ENCODE measurements at places on chromosomes 11 and 22.

- DNase-seq = no peak
Observed at GRCh38 chr11:3622521-3622920, 19.3 kb downstream of the ART5 start.

DNA sequence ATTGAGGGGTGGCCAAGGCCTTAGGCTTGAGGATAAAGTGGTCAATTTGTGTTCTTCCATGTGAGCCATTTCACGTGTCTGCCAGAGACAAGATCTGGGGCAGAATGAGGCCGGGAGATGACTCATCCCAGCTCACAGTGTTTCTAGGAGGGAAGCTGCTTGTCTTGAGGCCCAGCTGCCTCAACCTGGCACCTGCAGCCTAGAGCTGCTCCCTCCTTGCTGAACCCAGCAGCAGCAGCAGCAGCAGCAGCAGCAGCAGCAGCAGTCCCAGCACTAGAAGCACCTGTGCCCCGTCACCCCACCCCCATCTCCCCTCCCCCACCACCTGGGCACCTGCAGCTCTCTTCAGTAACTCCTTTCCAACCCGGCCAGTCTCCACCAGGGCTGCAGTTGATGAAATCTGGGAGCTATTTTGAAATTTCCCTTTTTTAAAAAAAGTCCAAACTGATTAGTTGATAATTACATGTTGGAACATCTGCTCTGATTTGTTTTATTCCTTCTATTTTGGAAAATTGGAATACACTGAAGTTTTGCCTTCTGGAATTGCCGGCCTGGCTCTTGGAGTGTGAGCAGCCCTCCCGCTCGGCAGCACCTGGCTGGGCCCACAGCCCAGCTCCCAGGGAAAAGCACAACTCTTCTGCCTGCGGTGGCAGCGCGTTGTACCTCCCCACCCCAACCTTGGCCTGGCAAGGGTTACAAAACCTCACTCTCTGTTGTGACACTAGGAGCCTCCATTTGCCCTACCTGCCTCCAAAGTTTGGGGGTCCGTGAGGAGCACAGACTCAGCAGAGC lies 143.5 kb downstream of the NXPE2 start:
- peak; percentile 49 for DNase-seq

DNA sequence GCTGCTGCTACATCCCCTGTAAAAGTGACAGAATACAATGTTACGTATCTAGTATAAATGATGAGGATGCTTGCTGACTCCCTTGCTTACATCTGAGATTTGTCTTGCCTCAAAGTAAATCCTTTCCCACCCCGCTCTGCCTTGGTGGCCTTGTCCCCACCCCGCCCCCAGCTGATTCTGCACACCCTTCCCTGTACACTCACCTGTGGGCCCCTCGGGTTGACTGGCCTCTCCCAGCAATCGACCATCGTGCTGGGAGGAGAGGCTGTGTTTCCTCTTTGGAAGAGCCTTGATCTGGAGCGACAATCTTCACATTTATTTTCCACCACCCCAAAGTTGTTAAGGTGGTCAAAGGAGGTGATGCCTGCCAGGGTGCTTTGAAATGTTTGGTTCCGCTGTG lies 249.4 kb downstream of the TBC1D22A start:
- DNase-seq = no peak

- no peak for DNase-seq
Observed at GRCh38 chr22:38314933-38315822, 2.1 kb downstream of the CSNK1E start.

- no peak for DNase-seq
Observed at GRCh38 chr11:113932788-113933187, 28.2 kb downstream of the HTR3B start.

Data from BE2C (cell line).